ENCODE measurements at places on chromosomes 11 and 22.

DNA sequence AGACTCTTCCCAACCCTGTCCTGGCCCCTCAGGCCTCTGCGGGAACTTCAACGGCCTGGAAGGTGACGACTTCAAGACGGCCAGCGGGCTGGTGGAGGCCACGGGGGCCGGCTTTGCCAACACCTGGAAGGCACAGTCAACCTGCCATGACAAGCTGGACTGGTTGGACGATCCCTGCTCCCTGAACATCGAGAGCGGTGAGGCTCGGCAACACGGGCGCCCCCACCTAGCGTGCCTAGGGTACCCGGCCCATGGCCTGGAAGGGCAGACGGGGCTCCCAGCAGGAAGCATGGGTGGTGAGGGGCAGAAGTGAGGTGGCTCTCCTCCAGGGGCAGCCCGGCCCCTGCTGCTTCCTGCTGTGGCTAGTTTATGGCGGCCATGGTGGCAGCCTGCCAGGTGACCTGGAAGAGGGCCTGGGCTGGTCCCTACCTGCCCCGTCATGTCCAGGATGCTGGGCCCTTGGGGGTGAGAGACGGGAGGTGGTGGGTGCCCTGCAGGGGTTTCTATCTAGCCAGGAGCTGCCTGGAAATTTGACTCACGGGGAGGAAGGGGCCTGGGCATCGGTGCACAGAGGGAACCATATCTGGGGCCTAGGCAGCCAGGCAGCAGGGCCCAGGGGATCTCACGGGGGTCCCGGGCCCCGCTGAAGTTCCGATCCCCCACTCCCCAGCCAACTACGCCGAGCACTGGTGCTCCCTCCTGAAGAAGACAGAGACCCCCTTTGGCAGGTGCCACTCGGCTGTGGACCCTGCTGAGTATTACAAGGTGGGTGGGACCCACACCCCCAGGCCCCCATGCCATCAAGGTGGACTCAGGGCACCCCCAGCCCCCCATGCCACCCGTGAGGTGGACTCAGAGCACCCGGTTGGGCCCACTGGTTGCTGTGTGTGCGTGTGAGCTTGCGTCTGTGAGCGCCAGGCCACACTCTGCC, 9.2 kb downstream of the MUC2 start:
- DNase-seq = no peak

DNA sequence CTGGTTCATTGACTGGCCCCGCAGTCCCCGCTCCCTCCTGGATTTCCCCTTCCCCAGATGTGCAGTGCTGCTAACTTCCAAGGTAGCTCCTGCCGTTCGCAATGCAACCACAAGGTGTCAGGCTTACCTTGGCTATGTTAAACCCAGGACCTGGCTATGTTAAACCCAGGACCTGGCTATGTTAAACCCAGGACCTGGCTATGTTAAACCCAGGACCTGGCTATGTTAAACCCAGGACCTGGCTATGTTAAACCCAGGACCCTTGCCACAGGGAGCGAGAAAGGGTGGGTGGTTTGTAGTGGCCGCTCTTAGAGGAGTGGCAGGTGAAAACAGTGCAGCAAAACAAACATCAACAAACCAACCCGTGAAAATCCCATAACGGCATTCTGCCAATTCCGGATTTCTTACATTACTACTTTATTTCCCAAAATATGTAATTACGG, 2.9 kb upstream of the ADAMTS8 start:
- DNase-seq = peak; percentile 51

DNA sequence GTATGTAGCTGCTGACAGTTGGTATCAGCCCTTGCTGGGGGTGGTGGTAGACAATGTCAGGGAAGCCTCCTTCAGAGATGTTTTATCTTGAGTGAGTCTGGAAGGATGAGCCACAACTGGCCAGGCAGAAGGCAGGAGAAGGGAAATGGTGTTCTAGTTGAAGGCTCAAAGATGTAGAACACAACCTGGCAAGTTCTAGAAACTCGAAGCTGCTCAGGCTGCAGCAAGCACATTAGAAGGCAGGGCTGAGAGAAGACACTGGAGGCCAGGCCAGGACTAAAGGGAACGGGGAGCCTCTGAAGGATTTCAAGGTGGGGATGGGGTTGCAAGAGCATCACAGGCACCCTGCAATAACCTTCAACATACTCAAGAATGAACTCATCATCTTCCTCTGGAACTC, 40.4 kb downstream of the USP35 start:
- no peak for DNase-seq

- DNase-seq = no peak
Observed at GRCh38 chr11:27255447-27255828, 107.6 kb downstream of the CCDC34 start.

- no peak for DNase-seq
Observed at GRCh38 chr22:42632096-42632495, 8.3 kb downstream of the ATP5MGL start.

GRCh38 chr11:116869610-116870009, 32.2 kb upstream of the APOA1 start:
- DNase-seq = no peak

- DNase-seq = no peak
Observed at GRCh38 chr11:111918390-111919256, at the start of gene C11orf52. TSS of gene C11orf52 (plus strand) at chr11:111918913. CDS start at chr11:111918973, 60 bp downstream.

GRCh38 chr11:122882857-122883645, 492 bp downstream of the JHY start:
- peak; percentile 44 for DNase-seq

- no peak for DNase-seq
Observed at GRCh38 chr22:17876306-17876831, 102.1 kb upstream of the BID start.

GRCh38 chr11:34360046-34360445, 2.2 kb upstream of the ABTB2 start:
- DNase-seq = no peak
